Effector memory CD4-positive, alpha-beta T cell (primary cell): ENCODE measurements at places on chromosomes 11 and 22.

DNA sequence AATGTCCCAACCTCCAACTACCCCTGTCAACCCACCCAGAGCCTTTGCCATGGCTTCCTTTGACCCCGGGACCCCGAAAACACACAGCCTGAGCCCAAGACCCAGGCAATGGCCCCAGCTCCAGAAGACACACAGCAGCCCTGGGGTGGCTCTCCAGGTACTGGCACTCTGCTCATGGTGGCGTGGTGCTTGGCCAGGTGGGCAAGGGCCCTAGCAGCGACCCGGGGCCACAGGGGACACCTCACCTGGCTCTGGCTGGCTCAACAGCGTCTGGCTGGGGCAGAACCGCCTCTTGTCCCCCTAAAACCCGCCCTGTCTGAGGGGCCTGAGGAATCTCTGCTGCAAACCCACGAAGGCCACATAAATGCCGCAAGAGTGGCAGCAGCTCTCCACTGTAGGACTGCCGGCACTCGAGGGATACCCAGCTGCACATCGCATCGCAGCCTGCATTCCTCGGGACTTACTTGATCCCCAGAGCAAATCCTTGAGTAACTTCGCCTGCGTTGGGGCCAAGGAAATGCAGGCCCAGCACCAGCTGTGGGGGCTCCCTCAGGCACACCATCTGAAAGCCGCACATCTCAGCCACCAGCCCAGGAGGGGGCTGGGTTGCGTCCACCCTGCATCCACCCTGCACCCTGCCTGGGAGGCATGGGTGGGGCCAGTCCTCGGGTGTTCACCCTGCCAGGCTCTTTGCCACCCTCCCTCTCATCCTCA lies 23.1 kb upstream of the GNB1L start:
- no peak for DNase-seq

DNA sequence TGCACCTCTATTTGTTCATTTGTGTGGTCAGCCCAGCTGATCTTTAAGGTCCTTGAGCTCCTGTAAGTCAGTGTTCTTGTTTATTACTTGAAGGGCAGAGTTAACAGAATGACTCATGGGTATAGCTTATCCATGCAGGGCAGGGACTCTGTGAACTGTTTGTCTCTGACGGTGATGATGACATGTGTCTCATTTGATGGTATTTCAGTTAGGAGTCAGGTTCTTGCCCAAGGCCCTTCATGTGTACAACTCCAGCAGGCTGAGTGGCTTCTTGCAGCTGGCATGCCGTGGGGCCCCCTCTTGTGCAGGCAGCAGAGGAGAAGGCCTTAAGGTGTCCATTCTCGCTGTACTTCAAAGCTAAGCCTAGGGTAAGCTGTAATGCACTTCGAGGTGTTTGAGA lies 165.1 kb downstream of the DBX1 start:
- no peak for DNase-seq

DNA sequence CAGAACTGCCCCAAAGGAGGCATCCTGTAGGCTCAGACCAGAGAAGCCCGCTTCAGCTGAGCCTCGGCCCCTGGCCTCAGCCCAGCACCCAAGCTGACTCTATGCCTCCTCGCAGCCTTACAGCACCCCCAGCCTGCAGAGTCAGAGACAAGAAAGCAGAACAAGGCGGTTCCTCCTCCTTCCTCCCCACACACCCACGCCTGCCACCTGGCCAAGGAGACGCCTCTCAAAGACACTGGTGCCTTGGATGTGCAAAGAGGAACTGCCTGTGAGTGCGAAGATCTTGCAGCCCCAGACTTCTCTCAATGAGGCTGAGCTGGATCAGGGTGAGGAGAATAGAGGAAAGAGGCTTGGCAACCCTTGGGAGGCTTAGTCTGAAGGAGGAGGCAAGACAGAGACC lies 60.2 kb downstream of the PDE2A start:
- no peak for DNase-seq

DNA sequence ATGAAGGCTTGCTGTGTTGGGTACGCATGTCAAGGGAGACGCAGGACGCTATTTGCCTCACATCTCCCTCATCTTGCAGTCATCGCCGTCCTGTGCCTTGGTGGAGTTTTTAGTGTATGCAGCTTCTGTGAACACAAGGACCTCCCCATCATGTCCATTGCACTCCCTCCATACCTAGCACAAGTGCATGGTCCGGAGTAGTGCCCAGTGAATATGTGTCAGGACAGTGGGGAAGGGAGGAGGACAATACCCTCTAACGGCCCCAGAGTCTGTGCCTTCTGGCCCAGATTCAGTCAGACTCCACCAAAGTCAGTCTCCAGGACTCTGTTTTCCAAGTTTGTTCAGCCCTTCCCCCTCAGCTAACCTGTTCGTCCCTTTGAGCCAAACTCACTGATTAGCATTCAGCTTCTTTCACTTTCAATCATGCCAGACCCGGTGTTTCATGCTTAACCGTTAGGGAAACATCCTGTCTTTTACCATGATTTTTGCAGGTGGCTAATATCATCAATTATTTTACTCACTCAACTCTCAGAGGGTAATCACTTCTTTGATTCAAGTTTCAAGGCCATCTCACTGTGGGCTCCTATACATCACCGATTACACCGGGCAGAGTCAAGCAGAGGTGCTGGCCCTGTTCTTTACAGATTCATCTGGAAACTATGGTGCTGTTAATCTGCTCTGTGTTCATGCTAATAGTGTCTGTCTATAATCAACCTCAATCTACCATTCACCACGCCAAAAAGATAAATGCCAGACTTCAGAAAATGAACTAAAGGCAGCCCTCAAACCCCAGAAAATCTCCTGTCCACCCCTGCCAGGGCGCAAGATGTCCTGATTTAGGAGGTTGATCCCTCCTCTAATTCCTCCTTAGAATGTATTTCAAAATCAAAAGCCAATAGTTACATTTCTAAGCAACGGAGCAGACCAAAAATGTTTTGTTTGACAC lies 156.5 kb downstream of the RRAS2 start:
- no peak for DNase-seq

DNA sequence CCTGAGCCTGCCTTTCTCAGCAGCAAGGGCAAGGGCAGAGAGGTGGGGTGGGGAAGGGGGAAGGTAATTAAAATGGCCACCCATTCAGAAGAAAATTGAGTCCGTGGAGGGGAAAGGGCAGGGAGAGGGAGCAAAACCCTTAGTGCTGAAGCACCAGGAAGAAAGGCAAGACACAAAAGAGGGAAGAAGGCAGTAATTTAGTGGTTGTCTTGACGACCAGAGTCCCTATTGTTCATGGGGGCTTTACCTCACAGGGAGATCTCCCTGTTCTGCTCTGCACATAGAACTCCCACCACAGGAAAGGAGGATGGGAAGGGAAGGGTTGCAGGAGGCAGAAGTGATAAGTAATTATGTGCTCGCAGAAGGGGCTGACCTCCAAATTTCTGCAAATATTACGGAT lies 23.4 kb downstream of the SNX19 start:
- no peak for DNase-seq

- no peak for DNase-seq
These were observed 238.3 kb upstream of the NCAM1 start for GRCh38 chr11:112722876-112723275.

- no peak for DNase-seq
These were observed 1258.8 kb downstream of the BRD1 start for GRCh38 chr22:48568736-48569330.

GRCh38 chr11:70242885-70243284 lies 27.6 kb upstream of the PPFIA1 start:
- DNase-seq, result no peak

GRCh38 chr11:34086554-34087283 lies 18.7 kb upstream of the NAT10 start:
- no peak for DNase-seq

- no peak for DNase-seq
These were observed 23.8 kb upstream of the IGSF22 start for GRCh38 chr11:18749681-18750319.

DNA sequence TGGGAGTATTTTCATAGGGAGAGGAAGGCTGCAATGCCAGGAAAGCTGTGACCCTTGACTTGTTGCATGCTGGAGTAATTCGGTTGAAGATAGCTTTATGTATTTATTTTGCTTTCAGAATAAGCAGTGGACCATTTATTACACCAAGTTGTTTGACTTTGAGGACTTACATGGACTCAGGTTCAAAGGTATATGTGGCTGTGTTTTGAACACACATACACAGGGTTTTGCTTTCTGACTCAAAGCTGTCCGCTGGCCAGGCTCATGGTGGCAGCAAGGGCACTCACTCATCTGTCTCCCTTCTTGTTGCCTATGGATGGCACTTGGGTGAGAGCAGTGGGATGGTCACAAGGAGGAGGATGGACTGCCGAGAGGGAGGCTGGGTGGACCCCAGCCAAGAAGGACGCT lies 6.5 kb downstream of the TIMP3 start:
- no peak for DNase-seq

DNA sequence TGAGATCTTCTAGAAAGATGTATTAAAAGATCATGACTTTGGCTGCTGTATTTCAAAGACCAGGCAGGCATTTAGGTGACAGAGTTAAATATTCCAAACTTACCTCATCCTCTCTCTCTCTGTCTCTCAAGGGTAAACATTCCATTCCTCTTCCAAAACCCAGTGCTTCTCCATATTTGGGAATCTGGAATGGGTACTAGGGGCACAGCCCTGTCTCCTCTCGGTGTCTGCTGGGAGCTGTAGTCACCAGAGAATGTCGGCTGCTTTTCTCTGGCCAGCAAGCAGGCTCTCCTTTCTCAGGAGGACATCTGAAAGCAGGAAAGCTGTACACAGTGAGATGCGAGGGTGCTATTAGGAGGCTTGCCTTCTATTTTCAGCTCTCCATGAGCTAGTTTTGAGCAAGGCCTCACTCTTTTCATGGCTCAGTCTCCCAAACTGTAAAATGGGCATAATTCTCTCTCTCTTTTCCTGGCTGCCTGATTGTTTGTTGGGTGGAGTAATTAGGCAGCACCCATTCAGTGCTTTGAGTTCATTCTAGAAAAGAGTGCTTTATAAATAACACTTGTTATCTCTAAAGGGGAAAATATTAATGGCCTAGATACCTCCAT lies 9.3 kb upstream of the PEX26 start:
- no peak for DNase-seq

DNA sequence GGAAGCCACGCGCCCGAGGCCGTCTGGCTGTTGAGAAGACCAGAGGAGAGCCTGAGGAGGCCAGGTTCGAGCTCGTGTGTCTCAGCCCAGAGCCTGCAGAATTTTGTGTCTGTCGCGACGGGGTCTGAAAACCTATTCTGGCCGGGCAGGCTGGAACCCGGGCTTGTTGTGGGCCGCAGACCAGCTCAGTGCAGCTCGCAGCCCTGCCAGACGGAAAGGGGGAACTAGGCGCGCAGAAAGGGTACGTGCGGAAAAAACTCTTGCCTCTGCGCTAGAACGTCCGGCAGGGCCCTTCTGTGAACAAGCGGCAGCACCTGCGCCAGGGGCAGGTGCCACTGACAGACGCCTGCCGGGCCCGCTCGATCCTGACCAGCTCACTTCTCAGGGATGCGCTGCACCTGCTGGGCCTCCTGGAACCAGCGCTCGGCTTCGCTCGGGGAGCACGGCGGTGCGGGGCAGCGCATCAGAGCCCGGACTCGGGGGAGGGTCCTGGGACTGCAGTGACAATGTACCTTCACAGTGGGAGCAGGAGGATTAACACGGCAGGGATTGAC lies 409.3 kb downstream of the BRD1 start:
- no peak for DNase-seq

DNA sequence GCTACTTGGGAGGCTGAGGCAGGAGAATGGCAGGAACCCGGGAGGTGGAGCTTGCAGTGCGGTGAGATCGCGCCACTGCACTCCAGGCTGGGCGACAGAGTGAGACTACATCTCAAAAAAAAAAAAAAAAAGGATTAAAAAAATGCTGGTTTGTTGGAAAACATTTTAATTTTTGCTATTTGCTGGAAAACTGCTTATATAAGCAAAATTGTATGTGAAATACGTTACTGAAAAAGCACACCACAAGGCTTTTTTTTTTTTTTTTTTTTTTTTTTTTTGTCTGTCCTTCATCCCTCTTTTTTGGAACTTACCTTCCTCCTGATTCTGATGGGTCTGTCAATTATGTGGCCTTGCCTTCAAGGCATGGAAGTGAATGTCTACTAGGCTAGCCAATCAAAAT lies 40.8 kb downstream of the DCDC1 start:
- no peak for DNase-seq

GRCh38 chr11:40732132-40732531 lies 727.3 kb downstream of the LRRC4C start:
- DNase-seq, result no peak

DNA sequence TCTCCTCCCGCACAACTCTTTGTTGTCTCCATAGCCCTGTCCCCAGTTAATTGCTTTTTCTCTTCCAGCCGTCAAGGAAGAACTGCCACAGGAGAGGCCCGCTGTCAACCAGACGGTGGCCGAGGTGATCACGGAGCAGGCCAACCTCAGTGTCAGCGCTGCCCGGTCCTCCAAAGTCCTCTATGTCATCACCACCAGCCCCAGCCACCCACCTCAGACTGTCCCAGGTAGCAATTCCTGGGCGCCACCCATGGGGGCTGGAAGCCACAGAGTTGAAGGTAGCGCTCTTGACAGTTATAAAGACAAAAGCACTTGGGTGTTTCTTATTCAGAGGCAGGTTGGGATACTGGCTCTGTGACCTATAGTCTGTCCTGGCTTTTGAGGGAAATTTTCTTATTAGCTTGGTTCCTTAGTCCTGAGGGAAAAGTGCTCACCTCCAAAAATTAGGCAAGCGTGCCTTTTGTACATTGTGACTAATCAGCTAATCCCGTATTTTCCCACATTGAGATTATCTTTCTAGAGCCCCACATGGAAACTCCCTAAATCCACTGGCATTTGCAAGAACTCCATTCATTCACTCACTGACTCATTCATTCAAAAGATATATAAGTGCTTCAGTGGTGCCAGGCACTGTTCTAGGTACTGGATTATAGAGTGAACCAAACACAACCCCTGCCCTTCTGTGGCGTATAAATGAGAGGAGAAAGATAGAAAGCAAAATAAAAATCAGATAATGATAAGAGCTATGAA lies 65.9 kb downstream of the KREMEN1 start:
- no peak for DNase-seq

GRCh38 chr11:44004452-44005062 lies 43.2 kb upstream of the ACCSL start:
- no peak for DNase-seq

DNA sequence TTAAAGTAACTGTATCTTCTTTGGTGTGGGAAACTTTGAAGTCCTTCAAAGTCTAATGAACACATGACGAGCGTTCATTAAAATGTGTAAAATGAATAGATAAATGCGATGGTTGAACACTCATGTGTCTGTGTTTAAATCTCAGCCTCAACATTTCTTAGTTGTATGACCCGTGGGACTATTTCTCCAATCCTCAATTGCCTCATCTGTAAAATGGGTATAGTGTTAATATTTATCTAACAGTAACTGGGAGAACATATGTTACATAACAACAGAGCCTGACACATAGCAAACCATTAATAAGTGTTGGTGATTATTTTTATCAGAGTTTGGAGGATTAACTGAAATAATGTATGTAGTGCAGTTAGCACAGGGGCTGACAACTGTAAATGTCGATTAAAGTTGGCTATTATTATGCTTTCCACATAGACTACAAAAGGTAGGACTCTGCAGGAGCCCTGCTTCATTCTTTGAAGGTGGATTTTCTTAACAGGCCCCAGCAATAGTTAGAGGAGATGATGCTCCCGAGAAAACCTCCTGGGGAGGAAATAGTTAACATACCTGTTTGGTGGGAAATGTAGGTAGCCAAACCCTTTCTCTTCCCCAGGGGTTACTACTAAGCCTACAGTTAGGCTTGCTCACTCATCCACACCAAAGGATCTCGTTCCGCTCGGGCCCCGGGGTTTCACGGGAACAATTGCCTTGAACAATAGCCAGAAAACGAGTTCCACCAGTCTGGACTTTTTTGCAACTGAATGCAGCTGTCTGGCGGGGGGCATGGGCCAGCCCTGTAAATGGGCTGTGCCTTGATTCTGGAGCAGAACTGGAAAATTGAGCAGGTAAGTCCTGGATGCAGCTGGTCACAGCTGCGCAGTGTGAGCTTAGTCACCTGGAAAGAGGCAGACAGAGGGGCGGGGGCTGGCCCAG lies 133.4 kb downstream of the DBX1 start:
- no peak for DNase-seq
